ENCODE measurements at places on chromosomes 4 and X. TPM values are rescaled to one million over a fixed set of nuclear protein-coding genes. Genes with fewer than 3 reads are reported as not detected.

Gene NAP1L5
- total RNA-seq: 10.5 TPM

Gene CHRNA9
- not detected for total RNA-seq

Gene CDKL2
- total RNA-seq: 6.2 TPM

Gene USP26
- total RNA-seq: not detected

Gene PRR32
- not detected for total RNA-seq

Gene SHROOM3
- under 0.01 TPM for total RNA-seq

Gene COL4A6
- total RNA-seq: not detected

Gene MAGEA10
- total RNA-seq: not detected

Gene IL2
- not detected for total RNA-seq

Gene GIMD1
- total RNA-seq: not detected

Gene PCGF3
- 30.6 TPM for total RNA-seq

Gene ERCC6L
- 2.8 TPM for total RNA-seq

Gene TIGD4
- total RNA-seq: 1.7 TPM

Gene TBX22
- not detected for total RNA-seq

Measured in melanocyte of skin (primary cell).